ENCODE measurements at places on chromosomes 6 and 20.

GRCh38 chr20:51958099-51959065 lies 156.1 kb upstream of the SALL4 start:
- DNase-seq: no peak

GRCh38 chr6:34073540-34073939 lies 72.3 kb downstream of the GRM4 start:
- no peak for DNase-seq

- DNase-seq: no peak
These were observed 677.5 kb downstream of the HDGFL1 start for GRCh38 chr6:23246896-23247295.

GRCh38 chr6:122214605-122215318 lies 184.7 kb upstream of the HSF2 start:
- DNase-seq: no peak

- no peak for DNase-seq
These were observed 1.8 kb downstream of the GTPBP2 start for GRCh38 chr6:43627008-43627825.

DNA sequence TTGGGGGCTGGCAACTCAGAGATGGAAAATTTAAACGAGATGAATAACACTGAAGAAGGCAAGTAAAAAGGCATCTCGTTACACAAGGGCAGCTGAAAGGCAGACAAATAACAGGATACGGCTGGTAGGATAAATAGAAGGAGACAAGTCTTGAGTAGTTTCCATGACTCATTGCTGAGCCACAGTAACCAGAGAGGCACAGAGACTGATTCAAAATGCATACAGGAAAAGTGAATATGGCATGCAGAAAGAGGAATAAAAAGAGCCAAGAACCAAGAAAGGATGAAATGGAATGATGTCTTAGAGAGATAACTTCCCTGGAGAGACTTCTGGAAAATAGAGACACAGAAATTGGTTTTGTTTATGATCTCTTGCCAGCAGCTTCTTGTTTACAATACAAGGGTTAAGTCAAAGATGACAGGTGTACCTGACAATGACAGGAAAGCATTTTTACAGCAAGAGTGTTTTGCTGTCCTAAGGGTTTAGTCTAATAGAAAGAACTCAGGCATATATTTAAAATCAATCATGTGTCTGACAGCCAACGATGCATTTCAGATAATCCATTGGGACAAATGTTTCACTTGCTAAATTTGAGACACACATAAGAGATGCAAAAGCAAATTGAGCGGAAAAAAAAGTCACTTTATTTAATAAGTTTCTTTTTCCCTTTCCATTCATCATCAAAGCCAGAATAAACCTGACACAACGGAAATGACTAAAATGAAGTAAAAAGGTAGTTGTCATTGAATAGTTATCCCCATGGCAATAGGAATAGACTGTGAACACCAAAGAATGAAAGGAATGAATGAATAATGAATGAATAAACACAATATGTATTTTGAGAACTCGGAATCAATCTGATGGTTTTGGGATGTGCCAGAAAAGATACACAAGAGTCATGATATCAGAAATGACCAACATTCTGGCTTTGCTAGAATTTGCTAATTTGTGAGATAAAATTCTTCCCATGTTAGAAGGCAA lies 68.0 kb upstream of the KCNQ5 start:
- no peak for DNase-seq

GRCh38 chr6:136696238-136696637 lies 96.0 kb downstream of the MAP3K5 start:
- DNase-seq: no peak

DNA sequence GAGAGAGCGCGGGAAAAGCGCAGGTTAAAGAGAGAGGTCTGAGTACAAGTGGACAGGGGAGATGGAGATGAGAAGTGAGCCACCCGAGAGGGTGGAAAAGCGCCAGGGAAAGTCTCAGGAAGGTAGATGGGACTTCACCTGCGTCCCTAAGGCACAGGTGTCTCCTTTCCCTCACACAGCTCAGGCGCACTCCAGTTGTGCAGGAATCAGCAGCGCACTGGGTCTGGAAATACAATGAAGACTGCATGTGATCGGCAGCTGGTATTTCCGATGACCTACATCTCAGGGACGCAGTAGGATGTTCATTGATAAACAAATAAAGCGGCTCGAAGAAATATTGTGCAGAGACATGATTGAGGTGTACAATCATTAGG lies 432 bp upstream of the KHDRBS2 start:
- DNase-seq: no peak

DNA sequence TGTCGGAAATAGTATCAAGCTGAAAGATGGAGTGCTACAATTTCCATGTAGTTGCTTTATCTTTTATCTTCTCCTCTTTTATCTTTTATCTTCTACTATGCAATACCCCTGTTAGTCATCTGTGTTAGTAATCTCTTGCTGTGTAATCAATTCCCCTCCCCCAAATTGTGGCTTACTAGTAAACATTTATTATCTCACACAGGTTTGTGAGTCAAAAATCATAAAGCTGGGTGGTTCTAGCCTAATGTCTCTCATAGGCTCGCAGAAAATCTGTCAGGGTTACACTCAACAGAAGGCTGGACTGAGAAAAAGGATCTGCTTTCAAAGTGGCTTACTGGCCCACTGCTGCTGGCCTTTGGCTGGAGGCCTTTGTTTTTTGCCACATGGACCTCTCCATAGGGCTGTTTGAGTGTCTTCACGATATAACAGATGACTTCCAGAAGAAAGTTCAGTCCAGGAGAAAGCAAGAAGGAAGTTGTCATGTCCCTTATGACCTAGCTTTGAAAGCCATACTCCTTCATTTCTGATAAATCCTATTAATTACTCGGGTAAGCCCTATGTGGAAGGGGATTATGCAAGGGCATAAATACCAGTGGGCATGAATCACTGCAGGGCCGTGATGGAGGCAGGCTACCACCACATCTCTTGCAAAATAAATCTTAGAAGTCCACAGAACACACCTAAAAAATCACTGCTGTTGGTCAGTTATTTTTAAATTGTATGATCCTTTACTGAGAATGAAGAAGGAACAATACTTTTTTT lies 24.5 kb upstream of the PTCHD4 start:
- no peak for DNase-seq

DNA sequence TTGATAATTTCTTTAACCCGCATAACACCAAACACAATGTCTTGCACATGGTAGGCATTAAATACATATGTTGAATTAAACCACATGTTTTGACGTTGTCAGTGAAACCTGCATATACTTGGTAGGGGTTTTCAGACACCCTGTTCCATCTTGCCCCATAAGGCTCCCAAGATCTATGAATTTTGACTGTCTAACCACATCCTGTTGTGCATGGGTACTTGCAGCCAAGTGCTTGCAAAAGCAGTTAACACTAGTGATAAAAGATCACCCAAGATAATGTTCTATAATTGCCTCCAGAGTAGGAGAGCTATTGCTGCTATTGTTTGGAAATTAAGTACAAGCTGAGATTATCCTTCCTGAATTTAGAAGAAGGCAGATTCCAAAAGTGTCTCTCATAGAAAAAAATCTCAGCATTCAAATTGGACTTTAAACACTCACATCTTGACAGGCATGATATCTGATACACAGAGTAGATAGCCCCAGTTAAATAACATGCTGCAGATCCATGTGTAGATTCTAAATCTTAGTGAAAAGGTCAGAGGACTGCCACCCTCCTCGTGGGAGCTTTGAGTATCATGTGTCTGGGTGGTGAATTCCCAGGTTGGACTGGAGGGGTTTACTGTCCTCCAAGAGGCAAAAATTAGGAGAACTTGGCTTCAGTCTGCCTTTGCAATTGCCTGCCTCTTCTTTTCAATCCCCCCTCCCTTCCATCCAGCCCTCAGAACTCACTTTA lies 25.8 kb upstream of the CCN6 start:
- peak; percentile 47 for DNase-seq

GRCh38 chr6:148239801-148240460 lies 102.7 kb upstream of the SASH1 start:
- DNase-seq: no peak

- DNase-seq: no peak
These were observed 24.9 kb upstream of the CFAP206 start for GRCh38 chr6:87382861-87383260.

GRCh38 chr6:21935561-21936028 lies 342.0 kb downstream of the SOX4 start:
- DNase-seq: no peak

DNA sequence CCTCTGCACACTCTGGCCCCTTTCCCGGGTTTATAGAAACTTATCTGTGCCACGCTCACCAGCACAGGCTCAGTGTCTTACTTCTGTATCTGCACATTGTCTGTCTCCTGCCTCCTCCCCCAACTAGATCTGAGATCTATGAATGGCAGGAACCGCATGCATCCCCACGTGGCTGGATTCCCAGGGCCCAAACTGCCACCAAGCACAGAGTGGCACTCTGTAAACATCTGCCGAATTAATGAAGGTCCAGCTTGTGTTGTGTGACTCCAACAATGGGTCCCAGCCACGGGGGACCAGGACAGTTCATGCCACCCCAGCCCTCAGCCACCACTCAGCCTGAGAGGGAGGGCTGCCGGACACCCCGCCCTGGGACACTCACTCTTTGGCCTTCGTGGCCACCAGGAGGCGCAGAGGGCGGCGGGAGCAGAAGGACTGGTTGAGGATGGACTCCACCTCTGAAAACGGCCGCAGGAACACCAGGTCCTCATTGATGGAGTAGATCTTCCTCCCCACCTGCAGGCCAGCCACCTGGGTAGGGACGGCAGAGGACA lies 171.1 kb downstream of the PREX1 start:
- DNase-seq: no peak

DNA sequence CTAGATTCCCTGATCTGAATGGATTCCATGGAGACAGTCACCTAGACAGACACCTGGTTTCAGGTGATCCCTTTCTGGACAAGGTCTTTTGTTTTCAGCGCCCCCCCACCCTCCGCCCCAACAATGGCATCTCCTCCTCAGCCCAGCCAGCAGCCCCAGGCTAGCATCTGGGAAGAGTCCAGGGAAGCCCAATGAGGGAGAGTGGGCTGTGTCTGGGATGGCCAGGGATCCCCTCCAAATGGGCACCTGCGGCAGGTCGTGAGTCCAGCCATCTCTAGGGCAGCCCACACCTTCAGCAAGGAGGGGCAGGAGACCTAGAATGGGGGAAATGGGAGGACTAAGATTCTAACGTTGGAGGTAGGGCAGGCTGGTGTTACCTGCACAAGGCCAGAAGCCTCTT lies 1.2 kb upstream of the SLC24A3 start:
- no peak for DNase-seq

DNA sequence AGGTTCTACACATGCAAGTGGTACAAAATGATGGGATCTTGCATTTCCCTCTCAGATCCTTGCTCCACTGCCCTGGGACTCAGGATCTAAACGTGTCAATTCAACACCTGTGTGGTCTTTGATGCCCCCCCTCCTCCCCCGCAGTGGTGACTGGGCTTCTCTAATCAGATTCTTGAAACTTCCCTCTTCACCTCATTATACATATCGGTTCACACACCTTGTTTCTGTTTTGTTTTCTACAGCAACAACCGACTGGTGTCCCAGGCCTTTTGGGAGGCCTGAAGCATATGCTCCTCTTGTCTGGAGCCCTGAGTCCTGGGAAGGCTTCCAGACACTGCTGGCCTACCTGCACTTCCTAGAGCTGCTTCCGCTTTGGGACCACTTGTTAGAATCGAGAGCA lies 20.0 kb downstream of the SAMD3 start:
- DNase-seq: peak; percentile 7

GRCh38 chr6:100084316-100084990 lies 90.4 kb upstream of the MCHR2 start:
- DNase-seq: no peak

- no peak for DNase-seq
These were observed 22.4 kb upstream of the SERINC3 start for GRCh38 chr20:44544263-44544662.

- no peak for DNase-seq
These were observed 174.8 kb downstream of the DOK5 start for GRCh38 chr20:54650052-54650719.

DNA sequence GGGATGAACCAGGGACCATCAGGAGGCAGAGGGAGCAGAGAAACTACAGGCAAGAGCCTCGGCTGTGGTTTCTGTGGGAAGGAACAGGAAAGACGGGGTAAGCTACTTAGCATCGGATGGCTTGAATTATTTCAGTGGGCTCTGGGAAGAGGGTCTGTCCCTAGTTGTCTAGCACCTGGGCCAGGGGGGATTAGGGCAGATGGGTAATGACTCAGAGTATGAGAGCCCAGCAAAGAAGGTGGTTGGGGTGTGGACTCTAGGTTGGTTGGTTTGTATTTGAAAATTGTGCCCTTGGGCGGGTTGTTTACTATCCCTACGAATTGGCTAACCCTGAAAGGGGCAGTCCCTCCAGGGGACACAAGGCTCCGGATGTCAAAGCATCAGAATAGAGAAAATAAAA lies 148.5 kb upstream of the TAB2 start:
- no peak for DNase-seq

GRCh38 chr20:22630701-22631100 lies 46.3 kb upstream of the FOXA2 start:
- DNase-seq: no peak

DNA sequence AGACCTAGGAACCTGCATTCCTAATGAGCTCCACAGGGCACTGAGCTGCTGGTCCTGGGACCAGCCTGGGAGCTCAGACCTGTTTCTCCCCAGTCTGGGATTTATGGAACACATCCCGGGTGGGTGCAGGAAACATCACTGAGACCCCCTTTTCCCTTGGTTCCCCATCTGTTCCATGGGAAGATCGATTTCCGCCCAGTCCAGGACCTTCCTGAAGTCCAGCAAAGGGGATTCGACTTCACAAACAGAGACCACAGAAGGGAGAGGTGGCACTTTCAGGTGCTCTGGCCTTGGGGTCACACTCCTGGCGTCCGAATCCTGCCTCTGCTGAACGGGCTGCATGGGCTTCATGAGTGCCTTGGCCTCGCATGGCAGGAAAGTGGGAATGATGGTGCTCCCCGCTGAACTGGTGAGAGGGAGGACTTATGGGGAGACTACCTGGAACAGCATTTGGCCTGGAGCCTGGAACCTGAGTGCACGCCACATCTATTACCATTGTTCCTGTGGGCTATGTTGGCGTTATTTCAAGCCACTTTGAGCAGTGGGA lies 296.3 kb downstream of the TAF4 start:
- no peak for DNase-seq

DNA sequence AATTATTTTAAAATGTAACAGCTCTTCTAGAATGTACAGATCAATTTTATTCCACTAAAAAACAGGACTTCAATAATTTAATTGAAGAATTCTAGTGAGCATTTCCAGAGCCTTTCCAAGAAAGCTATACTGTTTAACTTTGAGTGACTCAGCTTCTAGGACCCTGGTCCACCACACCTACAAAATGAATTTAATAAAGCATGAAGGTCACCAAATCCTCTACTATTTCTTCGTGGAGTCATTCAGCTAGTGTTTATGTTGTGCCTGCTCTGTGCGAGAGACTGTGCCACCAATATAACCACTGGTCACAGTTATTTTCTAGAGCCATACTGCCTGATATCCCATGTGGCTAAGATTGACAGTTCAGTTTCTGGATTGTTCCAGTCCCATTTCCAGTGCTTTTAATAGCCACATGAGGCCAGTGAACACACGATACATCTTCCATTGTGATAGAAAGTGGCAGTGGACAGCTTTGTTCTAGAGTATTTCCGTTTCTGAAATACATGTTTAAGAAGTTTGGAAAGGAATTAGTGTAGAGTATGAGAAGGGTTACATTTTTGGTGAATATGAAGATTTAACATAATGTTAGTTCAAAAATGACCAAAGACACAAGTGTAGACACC lies 160.7 kb downstream of the MTHFD1L start:
- DNase-seq: no peak

Data from activated gamma-delta T cell treated with Interleukin-2 at 50 U/mL for 16 hours (primary cell).